ENCODE measurements at places on chromosomes 16 and 17. TPM values are rescaled to one million over a fixed set of nuclear protein-coding genes. Genes with fewer than 3 reads are reported as not detected.

Gene CPHXL2
- not detected for total RNA-seq

Gene SNN
- 1.1 TPM for total RNA-seq

Gene TPPP3
- total RNA-seq, result not detected

Gene FBXW10B
- total RNA-seq, result 2.0 TPM

Gene RRAD
- total RNA-seq, result 12.8 TPM

Gene TMC7
- not detected for total RNA-seq

Gene HP
- not detected for total RNA-seq

Gene LPO
- not detected for total RNA-seq

Gene PLCD3
- 2.7 TPM for total RNA-seq

Gene ZNF830
- 21.0 TPM for total RNA-seq

Gene RAB40B
- total RNA-seq, result 1.2 TPM

Gene KRTAP3-1
- total RNA-seq, result not detected

Gene GPR139
- total RNA-seq, result not detected

Gene CLDN6
- total RNA-seq, result not detected

Gene CEP295NL
- not detected for total RNA-seq

Gene SLC35G6
- total RNA-seq, result not detected

Gene TSPAN10
- 0.50 TPM for total RNA-seq

Gene PDE6G
- 4.8 TPM for total RNA-seq

Data from natural killer cell treated with Interleukin-12 subunit alpha and Interleukin-12 subunit beta and Interleukin-15 and Interleukin-18, amount 100 ng/mL, for 72 hours (primary cell).